Neural progenitor cell (in vitro differentiated cells): ENCODE measurements at places on chromosomes 6 and 20.

DNA sequence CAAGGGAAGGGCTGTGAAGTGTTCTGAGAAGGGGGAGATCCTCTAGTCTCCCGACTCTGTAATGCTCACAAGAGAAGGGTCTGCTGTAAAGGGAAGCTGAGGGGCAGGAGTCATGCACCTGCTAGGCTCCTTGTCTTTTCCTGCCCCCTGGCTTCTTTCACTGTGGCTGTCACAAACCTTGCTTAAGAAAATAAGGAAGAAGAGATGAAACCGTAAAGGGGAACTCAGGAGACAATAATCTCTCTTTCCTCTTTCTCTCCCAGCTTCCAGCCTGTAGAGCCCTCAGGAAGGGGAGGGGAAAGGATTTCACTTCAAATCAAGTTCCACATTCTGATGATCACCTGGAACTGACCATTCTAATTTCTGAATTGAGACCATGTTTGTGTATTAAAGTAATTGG lies 26.3 kb downstream of the SLC13A3 start:
- DNase-seq: no peak

DNA sequence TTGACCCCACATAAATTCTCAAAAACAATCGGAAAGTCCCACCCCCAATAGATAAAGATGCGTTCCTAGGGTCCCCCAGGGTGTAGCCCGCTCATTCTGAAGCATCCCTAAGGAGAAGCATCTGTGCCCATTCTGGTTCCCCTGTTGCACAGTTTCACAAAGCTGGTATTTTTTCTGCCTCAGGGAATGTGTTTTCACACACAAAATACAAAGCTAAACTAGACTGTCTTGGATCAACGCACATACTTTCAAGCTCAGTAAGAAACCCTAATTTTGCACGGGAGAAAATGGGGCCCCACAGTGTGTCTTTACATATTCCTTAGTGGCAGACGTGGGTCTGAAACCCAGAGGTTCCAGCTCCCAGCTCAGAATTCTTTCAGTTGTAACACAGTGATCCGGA lies 6.1 kb downstream of the FOXQ1 start:
- DNase-seq: no peak

DNA sequence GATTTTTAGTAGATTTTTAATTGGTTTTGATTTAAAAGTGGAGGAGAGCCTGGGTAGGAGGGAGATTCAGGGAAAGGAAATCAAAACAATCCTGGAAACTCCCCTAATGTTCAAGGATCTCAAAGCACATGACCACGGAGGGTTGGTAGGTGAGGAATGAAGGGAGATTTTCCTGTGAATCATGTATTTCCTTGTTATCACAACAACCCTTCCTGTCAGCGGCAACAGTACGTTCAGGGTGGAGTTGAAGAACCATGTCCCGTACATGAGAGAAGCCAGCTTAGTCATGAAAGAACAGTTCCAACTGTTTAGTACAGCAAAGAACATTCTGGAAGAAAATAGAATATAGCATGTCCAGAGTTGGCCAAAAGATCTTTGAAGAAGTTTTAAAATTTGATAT lies 79.4 kb upstream of the SCAF8 start:
- no peak for DNase-seq

GRCh38 chr6:154306696-154307095 lies 49.9 kb downstream of the IPCEF1 start:
- no peak for DNase-seq

DNA sequence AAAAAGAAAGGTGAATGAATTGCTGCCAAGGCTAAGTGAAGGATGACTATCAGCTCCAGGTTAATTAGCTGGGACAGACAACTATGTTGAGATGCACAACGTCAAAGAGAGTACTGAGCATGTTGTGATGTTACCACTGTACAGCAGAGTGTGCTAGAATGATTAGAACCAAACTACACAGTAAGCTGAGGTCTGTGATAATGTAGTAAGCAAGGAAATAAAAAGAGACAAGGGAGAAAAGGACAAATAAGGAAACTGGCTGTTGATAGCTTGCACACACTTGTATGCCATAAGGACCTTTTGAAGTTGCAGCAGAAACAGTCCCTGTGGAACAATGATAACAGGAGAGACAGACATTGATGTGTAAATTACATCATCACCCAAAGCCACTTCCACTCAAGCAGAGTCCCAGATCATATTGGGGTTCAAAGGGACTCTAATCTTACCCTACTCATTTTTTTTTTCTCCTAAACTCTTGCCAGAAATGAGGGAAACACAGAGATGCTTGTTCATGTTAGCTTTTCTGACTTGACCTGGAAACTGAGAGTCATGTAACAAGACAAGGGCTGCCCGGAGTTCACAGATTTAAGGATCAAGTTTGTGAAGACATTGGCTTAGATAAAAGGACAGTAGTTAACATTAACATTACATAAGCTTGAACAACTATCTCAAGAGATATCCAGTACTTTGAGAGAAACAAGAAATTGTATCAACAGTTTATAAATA lies 189.9 kb downstream of the CENPW start:
- DNase-seq: no peak

- DNase-seq: no peak
These were observed 41.8 kb downstream of the KIF16B start for GRCh38 chr20:16531485-16531884.

- DNase-seq: no peak
These were observed 44.1 kb downstream of the CFAP61 start for GRCh38 chr20:20096421-20096820.

- no peak for DNase-seq
These were observed 24.5 kb downstream of the ILRUN start for GRCh38 chr6:34671801-34672656.

DNA sequence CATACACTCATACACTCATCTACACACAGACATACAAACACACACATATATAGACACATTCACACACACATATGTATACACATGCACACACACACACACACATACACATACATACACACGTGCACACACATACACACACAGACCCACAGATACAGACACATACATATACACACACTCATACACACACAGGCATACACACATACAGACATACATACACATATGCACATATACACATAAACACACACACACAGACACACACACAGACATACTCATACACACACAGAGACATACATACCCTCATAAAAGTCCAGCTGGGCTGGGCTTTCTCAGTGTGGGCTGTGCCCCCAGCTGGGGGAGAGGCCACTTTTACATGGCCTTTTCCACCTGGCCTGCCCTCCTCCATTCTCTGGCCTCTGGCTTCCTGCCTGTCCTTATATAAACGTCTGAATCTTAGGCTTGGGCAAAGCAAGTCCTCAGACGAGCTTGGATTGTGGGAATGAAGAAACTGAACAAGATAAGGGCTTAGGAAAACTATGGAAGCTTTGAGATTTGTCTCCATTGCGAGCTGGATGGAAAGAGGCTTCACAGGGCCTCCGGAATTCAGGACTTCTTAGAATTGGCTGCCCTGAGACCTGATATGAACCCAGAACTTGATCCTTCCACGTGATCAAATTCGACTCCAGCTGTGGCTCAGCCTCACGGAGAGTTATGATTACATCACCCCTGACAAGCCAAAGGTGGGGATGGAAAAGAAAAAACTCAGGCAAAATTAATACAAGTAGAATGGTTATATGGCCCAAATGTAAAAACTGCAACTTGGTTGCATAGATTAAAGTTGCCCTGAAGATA lies 22.5 kb upstream of the CST3 start:
- DNase-seq: no peak

GRCh38 chr6:51265426-51265825 lies 446.8 kb downstream of the TFAP2B start:
- no peak for DNase-seq

DNA sequence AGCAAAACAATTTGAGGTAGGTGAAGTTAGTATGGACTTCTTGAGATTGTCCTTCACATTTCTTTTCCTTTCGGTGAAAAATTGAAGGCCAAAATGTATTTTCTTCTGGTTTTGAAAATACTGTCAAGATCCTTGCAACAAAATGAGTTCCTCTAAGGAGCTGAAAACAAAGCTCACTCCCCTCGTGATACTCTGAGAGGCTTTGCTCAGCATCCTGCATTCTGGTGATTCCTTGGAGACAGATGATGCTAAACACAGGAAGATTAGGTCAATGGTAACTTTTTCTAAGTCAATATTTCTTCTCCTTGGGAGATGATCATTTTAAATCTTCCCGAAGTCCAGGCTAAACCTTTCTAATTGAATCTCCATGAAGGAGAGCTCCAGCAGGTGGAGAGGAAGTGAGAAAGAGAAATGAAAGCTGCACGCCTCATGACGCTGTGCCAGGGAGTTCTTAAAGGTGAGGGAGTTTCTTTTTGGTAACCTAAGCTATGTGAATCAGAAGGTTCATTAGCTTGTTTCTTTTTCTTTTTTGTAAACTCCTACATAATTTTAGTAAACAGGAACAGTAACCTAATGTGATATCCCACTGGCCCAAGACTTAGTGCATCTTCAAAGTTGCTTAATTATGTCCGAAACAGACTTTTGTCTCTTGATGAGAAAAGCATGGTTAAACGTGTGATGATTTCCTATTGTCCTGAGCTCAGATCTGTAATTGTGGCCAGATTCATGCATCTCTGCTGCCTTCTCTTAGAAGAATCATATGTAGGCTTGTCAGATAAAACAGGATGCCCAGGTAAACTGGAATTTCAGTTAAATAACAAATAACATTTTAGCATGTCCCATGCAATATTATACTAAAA lies 15.0 kb downstream of the ESR1 start:
- DNase-seq: no peak

- DNase-seq: no peak
These were observed 504.3 kb upstream of the MARCKS start for GRCh38 chr6:113352831-113353230.

GRCh38 chr20:55095745-55096400 lies 620.5 kb downstream of the DOK5 start:
- no peak for DNase-seq

- no peak for DNase-seq
These were observed 5.7 kb upstream of the PLN start for GRCh38 chr6:118542184-118542952.

GRCh38 chr6:15465212-15465611 lies 197.6 kb downstream of the DTNBP1 start:
- no peak for DNase-seq

DNA sequence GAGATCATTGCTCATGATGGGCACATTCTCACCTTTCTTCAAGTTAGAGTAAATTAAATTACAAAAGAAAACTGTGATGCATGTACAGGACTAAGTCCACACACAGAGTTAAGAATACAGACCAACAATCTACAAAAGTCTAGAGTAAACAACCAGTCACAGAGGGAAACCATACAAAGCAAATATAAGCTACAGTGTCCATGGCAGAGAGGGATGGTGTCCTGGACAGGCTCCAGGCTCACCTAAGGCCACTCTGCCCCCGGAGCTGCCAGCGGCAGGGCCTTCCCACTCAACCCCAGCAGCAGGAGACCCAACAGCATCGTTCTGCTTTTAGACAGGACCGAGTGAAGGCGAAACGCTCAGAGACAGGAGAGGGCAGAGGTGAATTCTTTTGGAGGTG lies 16.0 kb downstream of the PDE10A start:
- no peak for DNase-seq

- no peak for DNase-seq
These were observed 36.7 kb downstream of the DTNBP1 start for GRCh38 chr6:15626160-15626559.

GRCh38 chr6:169296170-169296569 lies 42.5 kb upstream of the THBS2 start:
- no peak for DNase-seq

GRCh38 chr6:22558288-22558882 lies 11.0 kb upstream of the HDGFL1 start:
- DNase-seq: no peak

DNA sequence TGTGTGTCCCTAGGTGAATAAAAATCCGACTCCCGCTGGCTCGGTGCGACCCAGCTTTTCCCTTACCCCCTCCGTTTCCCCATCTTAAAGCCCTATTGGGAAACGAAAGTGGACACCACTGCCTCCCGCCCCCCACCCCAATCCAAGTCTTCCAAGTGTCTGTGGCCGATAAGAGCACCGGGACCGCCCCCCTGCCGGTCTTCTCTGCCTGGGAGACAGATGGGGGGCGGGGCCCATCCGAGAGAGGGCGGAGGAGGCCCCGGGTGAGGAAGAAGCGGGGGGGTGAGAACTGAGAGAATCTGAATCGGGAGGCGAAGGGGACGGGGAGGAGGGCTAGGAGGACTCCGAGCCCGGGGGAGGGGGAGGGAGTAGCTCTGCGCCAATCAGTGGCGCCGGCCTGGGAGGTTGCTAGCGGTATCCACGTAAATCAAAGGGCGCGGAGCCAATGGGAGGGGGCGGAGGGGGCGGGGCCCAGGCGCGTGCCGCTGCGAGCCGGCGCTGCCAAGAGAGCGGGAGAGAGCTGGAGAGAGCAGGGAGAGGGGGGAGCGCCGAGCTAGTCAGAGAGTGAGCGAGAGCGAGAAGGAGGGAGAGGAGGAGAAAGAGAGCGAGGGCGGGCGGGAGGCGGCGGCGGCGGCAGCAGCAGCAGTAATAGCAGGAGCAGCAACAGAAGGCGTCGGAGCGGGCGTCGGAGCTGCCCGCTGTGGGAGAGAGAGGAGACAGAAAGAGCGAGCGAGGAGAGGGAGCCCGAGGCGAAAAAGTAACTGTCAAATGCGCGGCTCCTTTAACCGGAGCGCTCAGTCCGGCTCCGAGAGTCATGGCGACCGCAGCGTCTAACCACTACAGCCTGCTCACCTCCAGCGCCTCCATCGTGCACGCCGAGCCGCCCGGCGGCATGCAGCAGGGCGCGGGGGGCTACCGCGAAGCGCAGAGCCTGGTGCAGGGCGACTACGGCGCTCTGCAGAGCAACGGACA lies at the start of gene POU3F2:
TSS of gene POU3F2 (plus strand) at position 515 of the 972 bp plus-strand sequence. CDS start at position 815, 300 bp downstream.
- DNase-seq: peak; percentile 99

- no peak for DNase-seq
These were observed 174.2 kb downstream of the MYLK4 start for GRCh38 chr6:2576499-2576898.

- peak; percentile 63 for DNase-seq
These were observed 671 bp downstream of the E2F1 start for GRCh38 chr20:33685328-33686099.

DNA sequence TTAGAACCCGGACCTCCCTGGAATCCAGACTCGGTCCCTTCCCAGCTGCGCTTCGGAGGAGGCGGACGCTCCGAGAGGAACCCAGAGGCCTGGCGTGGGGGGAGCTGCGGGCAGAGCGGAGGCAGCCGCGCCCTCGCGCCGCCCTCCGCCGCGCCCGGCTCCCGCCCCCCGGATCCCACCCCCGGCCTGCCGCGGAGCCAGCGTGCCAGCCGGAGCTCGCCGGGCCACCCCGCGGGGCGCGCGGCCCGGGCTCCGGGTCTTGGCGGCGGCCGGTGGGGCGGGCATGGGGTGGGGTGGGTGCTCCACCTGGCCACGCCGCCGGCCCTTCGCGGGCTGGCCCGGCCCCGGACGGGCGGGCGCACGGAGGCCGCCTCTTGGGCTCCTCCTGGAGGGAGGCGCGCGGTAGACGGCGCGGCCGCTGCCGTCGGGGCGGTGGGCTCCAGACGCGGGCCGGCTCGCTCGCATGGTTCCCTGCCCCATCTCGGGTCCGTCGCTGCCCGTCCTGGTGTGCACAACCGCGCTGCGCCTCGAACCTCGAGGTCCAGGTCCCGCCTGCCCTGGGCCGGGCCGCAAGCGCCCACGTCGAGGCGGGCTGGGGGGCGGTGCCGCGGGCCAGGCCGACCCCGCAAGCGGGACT lies 592 bp upstream of the CDYL start:
- peak; percentile 90 for DNase-seq
